Fibroblast of skin of abdomen (primary cell): ENCODE measurements at places on chromosomes 6 and 20.

DNA sequence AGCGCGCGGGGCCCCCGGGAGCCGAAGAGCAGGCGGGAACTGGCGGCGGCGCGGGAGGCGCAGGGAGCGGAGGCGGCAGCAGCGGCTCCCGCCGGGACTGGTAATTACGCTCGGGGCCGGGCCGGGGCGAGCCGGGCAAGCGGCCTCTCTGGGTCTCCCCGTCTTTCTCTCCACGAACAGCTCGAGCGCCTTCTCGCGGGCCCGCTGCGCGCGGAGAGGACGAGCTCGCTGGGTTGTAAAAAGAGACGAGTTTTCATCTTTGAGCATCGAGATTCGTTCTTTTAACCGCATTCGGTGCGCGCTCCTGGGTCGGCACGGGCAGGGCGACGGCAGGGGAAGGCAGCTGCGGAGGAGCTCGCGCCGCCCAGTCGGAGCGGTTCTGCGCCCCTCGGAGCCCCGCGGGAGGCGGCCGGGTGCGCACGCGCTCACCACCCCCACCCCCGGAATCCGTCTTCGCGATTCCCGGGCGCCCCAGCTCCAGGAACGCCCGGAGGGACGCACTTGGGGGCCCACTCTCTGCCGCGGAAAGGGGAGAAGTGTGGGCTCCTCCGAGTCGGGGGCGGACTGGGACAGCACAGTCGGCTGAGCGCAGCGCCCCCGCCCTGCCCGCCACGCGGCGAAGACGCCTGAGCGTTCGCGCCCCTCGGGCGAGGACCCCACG, 38.0 kb downstream of the YTHDF1 start:
- no peak for DNase-seq

DNA sequence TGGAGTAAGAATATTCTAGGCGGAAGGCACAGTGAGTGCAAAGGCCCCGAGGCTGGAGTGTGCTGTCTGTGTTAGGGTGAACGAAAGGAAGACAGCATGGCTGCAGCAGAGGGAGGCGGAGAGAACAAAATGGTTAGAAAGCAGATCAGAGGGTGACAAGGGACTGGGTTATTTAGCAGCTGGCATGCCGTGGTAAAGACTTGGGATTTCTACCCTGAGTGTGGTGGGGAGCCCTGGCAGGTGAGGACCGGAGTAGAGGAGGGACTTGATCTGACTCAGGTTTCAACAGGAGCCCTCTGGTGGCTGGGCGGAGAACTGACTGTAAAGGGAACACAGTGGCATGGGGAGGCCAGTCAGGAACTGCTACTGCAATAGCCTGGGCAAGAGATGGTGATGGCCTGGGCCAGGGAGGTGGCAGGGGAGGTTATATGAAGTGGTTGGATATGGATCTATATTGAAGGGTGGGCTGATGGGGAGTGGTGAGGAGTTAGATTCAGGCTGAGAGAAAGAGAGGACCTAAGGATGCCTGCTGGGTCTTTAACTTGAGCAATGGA, 38.0 kb downstream of the PIM1 start:
- peak; percentile 67 for DNase-seq

- DNase-seq = no peak
Observed at GRCh38 chr6:33428224-33428965, 8.5 kb downstream of the SYNGAP1 start.

GRCh38 chr6:92763274-92763584, 656.1 kb downstream of the EPHA7 start:
- DNase-seq = no peak

DNA sequence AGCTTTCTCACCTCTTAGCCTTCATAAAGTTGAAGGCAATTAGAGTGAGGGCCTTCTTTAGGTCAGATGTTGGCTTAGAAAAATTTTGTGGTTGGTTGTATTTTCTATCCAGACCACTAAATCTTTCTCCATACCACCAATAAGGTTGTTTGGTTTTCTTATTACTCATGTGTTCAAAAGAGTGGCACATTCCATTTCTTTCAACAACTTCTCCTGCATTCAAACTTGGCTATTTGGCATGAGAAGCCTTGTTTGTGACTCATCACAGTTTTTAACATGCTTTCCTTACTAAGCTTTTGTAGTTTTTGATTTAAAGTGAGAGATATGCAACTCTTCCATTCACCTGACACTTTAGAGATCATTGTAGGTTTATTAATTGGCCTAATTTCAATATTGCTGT, 949.6 kb downstream of the TBC1D32 start:
- DNase-seq = peak; percentile 73

GRCh38 chr6:48671505-48671904, 560.5 kb upstream of the PTCHD4 start:
- no peak for DNase-seq

DNA sequence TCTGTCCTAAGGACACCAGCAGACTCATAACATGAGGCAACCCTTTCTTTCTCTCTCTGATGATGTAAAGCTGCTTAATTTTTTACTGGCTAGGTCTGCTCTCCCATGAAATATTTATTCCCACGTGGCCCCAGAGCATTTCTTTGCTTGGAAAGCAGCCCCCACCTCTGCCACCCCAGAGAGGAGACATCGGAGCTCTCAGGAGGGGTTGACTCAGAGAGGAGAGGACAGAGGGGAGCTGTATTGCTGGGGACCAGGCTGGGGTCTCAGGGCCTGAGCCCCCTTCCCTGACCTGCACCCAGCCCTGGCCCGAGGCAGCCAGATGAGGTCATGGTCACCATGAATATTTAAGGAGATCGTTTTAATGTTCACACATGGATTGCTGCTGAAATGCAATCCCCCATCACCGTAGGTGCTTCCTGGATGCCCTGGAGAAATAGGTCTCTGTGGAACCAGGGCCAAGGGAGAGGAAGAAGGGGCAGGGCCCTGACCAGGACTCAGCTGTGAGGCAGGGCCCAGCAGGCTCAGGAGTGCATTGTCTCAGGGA, 117.5 kb downstream of the DLL1 start:
- DNase-seq = no peak

DNA sequence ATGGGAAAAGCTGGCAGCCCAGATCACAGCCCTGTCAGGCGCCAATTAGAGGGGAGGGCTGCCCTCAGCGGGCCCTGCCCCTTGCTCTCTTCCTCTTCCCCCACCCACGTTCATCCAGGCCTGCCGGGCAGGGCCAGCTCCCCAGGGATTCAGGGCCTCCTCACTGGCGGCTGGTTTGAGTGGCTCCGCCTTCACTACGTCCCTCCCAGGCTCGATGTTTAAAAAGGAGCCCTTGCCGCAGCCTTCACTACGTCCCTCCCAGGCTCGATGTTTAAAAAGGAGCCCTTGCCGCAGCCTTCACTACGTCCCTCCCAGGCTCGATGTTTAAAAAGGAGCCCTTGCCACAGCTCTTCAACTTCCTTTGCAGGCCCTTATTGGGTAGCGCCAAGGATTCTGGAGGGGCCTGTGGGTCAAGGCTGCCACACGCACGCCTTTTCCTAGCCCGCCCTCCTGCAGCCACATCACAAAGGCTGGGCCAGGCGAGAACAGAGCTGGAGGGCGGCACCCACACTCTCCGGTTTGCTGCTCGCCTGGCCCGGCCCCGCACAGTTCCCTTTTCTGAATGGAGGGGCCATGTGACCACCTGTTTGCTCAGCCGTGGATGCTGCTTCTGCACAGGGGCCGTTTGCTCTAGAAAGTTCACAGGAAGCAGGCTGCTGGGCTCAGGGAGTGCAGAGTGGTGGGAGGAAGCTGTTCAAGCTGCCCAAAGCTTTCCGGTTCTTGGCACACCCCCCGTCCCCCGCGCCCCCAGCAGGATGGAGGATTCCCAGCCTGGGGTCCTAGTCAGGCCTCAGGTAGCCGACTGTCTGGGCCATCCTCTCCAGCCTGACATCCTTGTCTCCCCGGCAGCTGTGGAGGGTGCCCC, 1.6 kb downstream of the SLC17A9 start:
- DNase-seq = peak; percentile 47

DNA sequence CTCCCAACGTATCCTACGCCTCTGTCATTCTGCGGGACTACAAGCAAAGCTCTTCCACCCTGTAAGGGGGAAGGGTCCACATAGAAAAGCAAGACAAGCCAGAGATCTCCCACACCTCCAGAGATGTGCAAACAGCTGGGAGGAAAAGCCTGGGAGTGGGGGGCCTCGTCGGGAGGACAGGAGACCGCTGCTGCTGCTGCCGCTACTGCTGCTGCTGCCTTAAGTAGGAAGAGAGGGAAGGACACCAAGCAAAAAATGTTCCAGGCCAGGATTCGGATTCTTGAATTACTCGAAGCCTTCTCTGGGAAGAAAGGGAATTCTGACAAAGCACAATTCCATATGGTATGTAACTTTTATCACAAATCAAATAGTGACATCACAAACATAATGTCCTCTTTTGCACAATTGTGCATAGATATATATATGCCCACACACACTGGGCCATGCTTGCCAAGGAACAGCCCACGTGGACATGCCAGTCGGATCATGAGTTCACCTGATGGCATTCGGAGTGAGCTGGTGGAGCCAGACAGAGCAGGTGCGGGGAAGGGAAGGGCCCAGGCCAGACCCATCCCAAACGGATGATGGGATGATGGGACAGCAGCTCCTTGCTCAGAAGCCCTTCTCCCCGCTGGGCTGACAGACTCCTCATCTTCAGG, 108.8 kb upstream of the RAB32 start:
- no peak for DNase-seq

- no peak for DNase-seq
Observed at GRCh38 chr6:150322466-150322871, 46.3 kb upstream of the IYD start.

- DNase-seq = no peak
Observed at GRCh38 chr6:166743406-166744222, 116.6 kb upstream of the RPS6KA2 start.

DNA sequence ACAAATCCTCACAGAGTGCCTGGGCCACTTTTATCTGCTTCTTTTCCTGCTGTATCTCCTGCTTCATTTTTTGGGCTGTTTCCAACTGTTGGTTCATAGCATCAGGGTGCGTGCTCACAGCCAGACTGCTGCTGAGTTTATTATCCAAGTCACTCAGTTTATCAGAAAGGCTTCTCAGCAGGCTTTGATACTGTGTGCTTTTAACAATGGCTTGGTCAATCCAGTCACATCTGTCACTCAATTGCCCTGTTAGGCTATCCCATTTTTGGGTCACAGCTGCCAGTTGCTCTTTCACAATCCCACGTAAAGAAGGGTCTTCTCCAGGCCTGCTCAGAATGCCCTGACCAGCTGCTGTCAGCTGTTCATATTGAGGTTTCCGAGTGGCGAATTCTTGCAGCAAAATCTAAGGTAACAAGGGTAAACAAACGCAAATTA, 87.2 kb downstream of the DST start:
- no peak for DNase-seq

DNA sequence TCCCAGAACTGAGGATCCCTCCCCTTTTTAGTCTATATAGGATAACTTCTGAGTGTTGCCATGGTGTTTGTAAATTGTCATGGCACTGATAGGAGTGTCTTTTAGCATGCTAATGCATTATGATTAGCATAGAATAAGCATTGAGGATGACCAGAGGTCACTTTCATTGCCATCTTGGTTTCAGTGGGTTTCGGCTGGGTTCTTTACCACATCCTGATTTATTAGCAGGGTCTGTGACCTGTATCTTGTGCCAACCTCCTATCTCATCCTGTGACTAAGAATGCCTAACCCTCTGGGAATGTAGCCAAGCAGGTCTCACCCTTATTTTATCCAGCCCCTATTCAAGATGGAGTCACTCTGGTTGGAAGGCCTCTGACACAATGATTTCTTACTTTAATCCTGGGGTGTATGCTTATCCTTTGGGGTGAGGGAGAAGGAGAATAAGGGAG, 19.6 kb downstream of the WFDC2 start:
- DNase-seq = no peak

- DNase-seq = no peak
Observed at GRCh38 chr20:36845288-36845971, 30.5 kb upstream of the TLDC2 start.

DNA sequence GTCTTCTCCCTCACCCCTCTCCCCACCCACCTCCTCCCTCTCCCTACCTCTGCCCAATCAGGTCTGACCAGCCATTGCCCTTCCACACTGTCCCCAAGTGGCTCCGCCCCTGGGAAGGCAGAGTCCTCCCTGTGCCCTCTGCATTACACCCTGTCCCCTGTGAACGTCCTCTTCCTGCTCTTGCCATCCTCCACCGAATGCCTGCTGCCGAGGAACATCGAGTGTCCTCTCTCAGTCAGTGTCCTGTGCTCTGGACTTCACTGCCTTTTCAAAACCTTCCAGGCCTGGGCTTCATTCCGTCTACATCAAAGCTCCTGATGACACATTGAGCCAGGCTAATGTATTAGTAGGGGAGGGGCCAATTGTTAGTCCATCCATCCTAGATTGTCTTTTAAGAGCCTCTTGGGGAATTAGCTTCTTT, 3.3 kb upstream of the PACSIN1 start:
- DNase-seq = no peak
